ENCODE measurements at places on chromosomes 7 and 10. TPM values are rescaled to one million over a fixed set of nuclear protein-coding genes. Genes with fewer than 3 reads are reported as not detected.

DNA sequence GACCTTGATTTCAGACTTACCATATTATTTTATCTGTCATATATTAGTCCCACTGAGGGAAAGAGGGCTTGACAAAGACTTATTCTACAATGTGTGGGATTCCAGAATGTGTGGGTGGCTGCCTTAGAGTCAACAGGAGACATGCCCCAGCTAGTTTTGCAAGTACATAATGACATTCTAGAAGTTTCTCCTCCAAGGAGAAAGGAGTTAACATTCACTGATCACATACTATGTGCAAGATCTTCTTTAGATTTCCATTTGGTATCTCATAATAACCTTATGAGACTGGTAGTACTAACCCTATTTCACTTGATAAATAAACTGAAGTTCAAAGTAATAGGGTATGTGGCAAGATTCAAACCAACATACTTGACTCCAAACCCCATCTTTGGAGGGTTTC lies 25.2 kb downstream of the IRF5 start:
- DNase-seq, result no peak

DNA sequence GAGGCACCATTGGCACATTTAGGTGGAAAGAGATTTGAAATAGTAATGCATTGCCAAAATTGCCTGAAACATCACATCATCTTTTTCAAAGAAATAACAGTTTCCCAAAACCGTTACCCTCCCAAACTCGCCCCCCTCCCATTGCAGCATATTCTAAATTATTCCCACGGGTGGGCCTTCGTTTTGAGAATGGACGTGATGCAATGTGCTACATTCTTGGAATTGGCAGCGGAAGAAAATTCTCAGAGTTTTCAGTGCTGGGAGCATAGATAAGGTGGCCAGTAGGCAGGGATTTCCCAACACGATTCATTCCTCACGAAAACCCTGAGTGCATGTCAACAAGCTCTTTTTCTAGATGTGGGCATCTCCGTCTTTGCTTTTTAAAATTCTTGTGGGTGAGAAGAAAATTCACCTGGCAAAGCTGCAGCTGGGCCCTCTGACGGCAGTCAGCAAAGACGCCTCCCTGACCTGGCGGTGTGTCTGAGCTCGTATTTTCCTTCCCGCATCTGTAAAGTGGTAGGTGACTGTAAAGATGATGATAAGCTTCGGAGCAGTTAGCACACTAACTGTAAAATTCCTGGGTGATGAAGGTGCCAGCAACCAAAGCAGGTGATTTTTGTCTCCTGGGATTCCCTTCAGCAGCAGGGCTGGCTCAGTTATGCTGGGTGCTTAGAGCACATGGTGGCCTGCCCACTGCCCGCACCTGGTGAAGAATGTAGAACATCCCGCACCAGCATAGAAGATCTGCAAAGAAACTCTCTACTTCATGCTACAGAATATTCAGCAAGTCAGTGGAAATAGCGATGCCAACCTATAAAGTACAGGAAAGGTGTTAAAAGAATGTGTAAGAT lies 141.9 kb upstream of the KLF6 start:
- no peak for DNase-seq

- no peak for DNase-seq
These were observed 399.3 kb downstream of the PPP1R3A start for GRCh38 chr7:113519472-113519871.

DNA sequence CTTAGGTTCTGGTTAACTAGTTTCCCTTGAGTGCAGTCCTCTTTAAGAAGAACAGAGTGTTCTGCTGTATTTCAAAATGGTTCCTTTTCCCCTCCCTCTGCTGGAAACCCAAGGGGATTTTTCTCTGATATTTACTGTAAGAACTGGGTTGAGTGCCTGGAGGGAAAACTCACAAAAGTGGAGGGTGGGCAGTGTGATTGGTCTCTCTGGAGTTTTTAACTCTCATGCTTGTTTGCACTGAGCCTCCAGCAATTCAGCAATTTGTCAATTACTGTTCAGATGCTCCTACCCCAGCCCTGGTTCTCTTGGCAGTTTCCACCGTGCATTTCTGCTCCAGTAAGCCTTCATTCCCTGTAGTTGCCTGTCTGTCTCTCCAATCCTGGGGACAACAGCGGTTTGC lies 273.4 kb upstream of the SORCS1 start:
- DNase-seq, result no peak

DNA sequence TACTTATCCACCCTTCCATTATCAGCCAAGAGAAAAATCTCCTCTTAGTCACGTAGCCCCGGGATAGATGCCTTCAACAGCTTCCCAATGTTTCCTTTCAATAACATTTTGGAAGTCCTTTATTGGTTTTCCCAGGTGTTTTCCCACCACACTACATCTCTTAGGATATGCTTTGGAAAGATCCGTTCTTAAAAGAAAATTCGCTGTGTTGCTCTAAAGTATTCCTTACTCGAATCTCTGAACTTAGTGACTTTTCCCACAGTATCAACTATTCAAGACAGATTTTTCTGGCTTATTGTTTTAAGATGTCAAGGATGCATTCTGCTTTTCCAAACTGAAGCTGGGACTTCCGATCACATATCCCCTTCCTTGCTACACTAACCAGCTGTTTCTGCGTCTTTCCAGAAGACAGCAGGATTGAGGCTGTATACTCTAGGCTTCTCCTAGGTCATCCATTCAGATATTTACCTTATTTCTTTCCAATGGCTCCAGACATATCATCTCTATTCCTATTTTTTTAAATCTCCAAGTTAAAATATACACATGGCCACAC lies 36.5 kb upstream of the SVIL start:
- no peak for DNase-seq

DNA sequence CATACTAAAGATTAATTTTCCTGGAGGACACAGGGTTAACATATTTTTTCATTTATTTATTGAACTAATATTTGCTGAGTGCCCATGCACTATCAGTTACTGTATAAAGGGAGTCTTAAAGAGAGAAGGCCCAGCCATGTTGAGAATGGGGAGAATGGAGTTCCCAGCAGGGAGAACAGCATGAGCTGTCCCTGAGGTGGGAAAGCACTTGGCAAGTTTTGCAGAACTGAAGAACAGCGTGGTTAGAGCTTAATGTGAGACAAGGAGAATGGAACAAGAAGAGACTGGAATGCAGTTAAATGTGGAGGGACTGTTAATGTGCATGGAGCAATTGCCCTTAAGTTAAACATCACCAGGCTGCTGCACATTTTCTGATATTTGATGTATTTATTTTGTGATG lies 435.4 kb downstream of the SUGCT start:
- DNase-seq, result no peak

DNA sequence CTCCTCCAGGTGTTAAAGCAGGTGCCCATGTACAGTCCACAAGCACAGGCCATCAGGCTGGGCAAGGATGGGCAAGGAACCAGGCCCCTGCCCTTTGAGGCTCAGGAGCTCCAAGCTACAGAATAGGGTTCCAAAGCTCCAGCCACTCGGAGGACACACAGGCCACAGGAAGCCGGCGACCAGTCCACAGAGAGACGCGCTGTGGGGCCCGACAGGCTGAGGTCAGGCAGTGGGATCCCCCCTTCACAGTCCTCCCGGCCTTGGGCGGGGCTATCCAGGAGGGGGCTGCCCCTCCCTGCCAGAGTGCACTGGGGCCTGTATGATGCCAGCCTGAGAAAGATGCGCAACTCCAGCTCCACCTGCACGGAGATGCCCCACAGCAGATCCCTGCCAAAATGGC lies 34.0 kb downstream of the MAD1L1 start:
- DNase-seq, result no peak

DNA sequence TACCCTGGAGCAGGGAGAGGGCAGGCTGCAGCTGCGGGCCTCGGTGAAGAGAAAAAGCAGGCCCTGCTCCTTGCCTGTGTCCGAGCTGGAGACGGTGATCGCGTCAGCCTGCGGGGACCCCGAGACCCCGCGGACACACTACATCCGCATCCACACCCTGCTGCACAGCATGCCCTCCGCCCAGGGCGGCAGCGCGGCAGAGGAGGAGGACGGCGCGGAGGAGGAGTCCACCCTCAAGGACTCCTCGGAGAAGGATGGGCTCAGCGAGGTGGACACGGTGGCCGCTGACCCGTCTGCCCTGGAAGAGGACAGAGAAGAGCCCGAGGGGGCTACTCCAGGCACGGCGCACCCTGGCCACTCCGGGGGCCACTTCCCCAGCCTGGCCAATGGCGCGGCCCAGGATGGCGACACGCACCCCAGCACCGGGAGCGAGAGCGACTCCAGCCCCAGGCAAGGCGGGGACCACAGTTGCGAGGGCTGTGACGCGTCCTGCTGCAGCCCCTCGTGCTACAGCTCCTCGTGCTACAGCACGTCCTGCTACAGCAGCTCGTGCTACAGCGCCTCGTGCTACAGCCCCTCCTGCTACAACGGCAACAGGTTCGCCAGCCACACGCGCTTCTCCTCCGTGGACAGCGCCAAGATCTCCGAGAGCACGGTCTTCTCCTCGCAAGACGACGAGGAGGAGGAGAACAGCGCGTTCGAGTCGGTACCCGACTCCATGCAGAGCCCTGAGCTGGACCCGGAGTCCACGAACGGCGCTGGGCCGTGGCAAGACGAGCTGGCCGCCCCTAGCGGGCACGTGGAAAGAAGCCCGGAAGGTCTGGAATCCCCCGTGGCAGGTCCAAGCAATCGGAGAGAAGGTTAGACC lies 138.0 kb upstream of the STK17A start:
- DNase-seq, result no peak

GRCh38 chr10:59470570-59470969 lies 108.2 kb upstream of the FAM13C start:
- no peak for DNase-seq

- DNase-seq, result no peak
These were observed 304.9 kb upstream of the ZMIZ1 start for GRCh38 chr10:78763651-78764395.

GRCh38 chr7:74057216-74057925 lies 26.2 kb upstream of the LIMK1 start:
- no peak for DNase-seq

ACBD7 gene
- 15.0 TPM for total RNA-seq

Data from OCI-LY7 (cell line).